Stimulated activated CD4-positive, alpha-beta T cell treated with anti-CD3 and anti-CD28 coated beads, Interleukin-15, amount 100 ng/mL, for 24 hours (primary cell): ENCODE measurements at places on chromosomes 2 and 18.

DNA sequence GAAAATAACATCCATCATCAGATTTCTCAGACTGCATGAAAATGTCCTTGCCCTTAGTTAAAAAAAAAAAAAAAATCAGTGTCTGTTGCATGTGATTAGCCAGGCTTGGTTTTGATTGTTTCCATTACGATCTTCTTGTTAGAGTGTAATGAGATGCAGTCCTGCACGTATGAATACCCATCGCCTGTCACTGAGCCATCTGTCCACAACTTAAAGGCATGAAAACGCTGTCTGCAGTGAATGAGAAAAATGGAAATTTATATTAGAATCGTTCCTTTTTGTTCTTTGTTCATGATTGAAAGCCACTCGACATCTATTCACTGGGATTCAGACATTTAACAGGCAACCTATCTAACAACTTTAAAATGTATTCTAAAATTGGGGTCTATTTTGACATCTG is 521.7 kb upstream of the SPHKAP start:
- no peak for DNase-seq

GRCh38 chr2:30781451-30781850 is 25.8 kb downstream of the CAPN13 start:
- DNase-seq, result no peak

DNA sequence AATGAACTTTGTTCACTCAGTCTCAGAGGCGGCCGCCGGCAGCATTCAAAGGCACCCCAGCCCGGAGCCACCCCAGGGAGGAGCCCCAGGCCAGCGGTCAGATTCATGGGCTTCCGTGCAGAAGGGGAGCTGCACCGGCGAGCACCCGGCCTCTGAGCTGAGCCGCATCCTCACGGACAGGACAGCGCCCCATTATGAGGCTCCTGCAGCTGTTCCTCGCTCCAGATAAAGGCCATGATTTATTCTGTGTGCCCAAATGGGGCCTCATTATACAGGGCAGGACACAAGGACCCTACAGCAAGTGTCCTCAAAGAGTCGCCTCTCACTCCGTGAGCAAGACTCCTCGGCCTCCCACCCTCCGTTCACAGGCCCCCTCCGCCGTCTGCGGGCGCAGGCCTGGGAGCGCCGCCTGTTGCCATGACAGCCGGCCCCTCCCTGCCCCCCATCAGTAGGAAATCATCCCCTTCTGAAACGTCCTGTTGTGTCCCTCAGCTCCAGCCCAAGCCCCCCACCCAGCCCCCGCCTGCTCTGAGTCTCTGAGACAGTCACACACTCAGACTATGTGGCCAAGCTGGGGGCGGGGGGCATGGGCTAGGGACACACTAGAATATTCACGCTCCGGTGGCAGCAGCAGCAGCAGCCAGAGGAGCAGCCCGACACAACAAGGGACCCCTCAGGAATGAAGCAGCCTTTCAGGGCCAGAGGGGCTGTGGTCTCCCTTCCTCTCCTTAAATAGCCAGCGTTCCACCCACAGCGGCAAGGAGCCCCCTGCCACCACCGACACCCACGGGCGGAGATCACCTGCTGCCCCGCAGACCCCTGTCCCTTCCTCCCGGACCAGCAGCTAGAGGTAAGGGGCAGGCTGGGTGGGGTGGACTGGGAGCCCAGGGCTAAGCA is at the start of gene GPR17:
Gene GPR17 (plus strand): TSS at position 759 of the 897 bp plus-strand sequence. CDS start 4,583 bp downstream, outside the sequence.
- DNase-seq, result no peak

GRCh38 chr2:142734770-142735169 is 142.7 kb upstream of the KYNU start:
- no peak for DNase-seq

GRCh38 chr2:23590241-23590869 is 205.4 kb downstream of the KLHL29 start:
- no peak for DNase-seq

DNA sequence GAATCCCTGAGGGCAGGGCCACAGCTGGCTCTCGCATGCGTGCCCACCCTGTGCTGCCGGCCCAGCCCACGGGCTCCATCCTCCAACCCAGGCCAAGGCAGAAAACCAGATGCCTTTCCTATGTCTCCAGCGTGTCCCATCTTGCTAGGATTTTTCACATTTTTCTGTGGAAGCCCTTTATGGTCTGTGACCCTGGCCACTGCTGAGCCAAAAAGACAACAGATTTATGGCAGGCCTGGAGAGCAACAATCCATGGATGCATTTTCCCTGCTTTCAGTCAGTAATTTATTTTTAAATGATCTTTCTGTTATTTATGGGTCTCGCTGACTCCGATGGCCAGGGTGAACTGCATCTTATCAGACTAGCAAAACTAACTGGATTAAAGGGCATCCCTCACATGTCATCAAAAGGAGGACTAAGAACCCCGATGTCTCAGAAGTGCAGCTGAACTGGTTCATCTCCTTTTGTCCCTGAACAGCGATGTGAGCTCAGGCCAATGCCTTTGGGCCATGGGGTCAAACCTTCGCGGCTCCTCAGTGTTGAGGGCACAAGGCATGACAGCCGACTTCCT is 346.0 kb downstream of the CYRIA start:
- no peak for DNase-seq

DNA sequence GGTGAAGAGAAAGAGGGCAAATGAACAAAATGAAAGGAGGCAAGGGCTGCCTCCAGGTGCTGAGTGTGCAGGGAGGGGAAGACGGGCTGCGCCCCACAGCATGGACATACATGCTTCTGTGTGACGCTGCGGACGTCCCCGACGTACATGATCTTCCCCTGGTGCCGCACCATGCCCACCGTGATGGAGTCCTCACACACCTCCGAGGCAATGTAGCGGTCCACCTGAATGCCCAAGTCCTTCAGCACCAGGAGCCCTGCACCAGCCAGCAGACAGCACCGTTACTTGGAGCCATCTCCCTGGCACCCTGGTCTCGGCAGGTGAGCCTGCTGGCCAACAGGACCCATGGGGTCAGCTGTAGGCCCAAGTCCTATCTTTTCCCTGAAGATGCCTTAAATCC is 73.1 kb upstream of the POMC start:
- DNase-seq, result no peak

GRCh38 chr2:129458436-129458835 is 521.0 kb upstream of the RAB6C start:
- DNase-seq, result no peak

DNA sequence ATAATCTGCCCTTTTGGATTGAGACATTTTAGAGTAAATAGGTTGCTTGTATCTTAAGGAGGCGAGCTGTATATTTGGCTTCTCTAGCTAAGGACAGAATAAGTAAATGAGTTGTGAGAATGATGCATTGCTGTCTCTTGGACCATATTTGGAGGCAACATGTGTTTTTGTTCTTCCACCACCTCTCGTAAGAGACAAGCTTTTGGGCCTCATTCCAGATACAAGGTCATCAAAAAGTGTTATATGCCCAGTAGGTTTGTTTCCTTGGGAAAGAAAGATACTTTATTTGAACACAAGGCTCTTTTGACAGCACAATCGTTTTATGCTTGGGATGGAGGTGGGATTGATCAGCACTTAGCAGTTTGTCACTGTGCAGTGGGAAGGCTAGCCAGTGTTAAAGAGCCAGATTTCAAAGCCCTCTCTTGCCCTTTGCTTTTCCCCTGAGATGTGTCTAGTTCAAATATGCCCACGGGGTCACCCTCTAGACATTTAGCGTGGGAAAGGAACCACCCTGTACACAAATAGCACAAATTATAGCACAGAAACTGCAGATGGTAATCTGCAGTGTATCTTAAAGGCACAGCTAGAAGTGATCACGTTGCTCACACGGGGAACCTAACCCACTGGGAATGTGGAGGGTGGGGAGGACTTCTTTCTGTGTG is 131.3 kb downstream of the MAP4K4 start:
- no peak for DNase-seq

- DNase-seq, result no peak
Observed at GRCh38 chr2:98787700-98788099, 56.8 kb upstream of the MGAT4A start.

DNA sequence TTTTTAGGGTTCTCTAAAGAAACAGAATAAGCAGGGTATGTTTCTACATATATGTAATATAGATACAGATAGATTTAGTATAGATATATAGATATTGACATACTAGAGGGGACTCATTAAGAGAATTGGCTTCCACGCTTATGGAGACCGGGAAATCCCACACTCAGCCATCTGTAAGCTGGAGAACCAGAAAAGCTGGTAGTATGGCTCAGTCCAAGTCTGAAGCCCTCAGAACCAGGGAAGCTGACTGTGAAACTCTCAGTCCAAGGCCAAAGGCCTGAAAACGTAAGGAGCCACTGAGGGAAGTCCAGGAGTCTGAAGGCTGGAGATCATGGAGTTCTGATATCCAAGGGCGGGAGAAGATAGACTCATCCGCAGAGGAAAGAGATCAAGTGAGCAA is 441.3 kb upstream of the CDH20 start:
- DNase-seq, result no peak

- no peak for DNase-seq
Observed at GRCh38 chr2:62568074-62568473, 62.1 kb upstream of the TMEM17 start.

DNA sequence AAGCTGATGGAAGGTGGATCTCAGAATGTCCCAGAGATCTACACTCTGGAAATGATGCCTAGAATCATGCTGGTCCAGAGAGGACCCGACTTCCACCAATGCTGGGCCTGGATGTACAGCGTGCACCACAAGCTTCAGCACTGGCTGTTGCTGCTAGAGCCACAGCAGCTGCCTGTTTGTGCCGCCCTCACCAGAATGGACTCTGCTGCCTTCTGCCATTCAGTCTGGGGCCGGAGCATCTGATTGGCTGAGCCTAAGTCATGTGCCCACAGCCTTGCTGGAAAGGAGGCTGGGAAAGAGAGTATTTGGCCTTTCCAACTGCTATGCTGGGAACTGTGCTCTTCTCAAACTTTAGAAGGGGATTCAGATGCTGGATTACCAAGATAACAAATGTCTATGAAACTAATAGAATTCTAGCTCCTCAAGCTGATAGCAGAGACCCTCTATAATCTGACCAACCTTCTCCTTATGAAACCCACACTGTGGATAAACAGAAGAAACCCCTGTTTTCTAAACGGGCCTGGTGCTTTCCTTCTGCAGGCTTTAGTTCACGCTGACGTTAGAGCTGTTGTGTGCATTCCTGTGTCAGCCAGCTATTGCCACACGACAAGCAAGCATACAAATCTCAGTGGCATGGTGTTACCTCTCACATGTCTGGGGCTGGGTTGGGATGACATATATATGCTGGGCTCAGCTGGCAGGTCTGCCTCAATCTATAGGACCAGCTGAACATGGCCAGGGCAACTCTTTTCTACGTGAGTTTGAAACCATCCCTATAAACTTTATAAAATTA is 4.1 kb upstream of the LOXHD1 start:
- DNase-seq, result no peak

DNA sequence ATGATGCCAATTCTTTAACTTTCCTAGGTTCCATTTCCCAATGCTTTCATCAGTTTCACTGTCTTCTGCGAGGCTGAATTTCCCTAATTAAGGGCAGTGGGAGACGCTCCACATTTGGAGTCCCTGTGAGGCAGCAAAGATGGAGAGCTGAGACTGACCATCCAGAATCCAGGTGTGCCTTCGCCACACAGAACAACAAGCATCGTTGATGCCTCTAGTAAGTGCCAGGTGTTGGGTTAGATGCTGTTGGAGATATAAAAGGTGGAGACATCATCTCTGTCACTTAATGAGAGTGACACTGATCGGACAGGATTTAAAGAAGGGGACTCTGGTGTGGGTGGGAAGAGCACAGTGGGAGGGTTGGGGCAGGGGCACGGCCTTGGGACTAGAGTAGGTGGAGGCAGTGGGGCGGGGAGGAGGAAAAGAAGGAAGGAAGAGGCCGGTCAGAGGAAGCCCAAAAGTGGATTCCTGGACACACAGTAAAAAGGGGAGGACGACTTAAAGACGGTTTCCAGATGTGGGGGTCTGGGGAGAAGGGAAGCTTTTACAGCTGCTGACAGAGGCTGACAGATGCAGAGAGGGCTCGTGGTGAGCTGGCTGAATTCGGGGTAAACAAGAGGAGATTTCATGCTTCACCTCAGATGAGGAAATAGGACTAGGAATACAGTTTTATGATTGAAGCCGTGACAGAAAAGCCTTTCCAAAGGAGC is 113.0 kb downstream of the BCL2 start:
- DNase-seq, result no peak

- DNase-seq, result no peak
Observed at GRCh38 chr2:27728081-27728858, 43.2 kb upstream of the MRPL33 start.

- DNase-seq, result no peak
Observed at GRCh38 chr2:149315461-149315860, 14.9 kb upstream of the LYPD6 start.

DNA sequence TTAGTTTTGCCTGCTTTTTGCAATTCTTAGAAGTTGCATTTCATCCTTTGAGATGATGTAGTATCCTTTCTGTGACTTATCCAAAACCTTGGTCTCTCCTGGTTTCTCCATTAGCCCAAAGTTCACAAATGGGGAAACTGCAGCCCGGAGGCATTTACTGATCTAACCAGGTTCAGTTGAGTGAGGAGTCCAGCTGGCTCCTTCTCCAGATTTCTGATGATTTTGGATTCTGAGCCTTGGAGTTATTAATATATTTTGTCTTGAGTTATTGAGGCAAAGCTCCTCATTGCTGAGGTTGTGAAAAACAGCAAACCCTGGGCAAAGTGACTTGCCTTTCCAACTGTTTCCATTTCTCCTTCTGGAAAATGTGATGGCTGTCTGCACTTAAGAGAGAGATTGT is 1.7 kb downstream of the SLC1A4 start:
- DNase-seq, result no peak

DNA sequence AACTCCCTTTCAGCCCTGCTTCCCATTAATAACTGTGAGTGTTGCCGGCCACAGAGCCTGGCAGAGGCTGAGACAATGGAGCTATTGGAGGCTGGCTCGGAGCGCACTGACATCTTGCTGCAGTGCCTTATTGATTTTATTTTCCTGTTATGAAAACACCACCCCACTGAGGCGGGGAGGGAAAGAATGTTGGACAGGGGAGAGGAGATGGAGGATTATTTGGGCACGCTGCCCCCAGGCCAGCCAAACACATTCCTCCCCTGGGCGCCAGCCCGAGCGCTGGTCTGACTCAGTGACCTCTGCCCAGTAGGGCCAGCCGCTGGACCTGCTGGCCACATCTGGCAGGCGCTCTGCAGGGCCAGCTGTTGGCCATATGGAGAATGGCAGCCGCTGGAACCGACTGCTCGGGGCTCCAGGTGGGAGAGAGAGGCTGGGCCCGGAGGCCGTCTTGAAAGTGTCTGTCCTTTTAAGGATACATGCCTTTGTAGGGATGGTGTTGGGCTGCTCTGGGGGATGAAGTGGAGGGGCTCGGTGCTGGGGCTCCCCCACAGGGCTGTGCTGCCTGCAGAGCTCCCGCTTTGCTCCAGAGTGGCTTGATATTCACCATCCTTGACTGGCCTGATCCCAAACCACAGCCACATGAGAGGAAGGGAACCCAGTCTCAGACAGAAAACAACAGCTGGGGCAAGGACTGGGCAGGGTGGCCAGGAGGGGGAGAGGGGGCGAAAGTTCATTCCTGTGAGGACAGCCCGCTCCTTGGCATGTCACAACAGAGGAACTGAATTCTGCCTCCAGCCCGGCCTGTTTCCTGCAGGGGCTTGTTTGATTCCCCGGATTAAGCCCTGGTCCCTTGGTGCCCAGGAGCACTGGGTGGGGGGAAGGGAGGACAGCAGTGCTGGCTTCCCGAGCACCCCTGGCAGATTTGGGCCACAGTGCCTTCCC is 179.0 kb downstream of the KLHL29 start:
- no peak for DNase-seq
